ENCODE measurements at places on chromosomes 7 and 10.

DNA sequence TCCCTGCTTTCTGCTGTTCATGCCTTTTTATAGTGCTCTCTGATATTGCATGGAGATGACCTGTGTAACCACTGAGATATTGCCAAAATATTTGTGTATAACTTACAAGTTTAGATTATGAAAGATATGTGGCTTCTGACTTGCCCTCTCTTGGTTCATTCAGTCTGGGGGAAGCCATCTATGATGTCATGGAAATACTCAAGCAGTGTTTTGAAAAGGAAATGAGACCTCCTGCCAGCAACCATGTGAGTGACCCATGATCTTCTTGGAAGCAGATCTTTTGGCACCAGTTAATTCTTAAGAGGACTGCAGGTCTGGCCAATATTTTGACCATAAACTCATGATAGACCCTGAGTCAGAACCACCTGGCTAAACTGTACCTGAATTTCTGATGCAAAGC lies 183.0 kb downstream of the THSD7A start:
- no peak for DNase-seq

GRCh38 chr10:108791794-108792474 lies 1131.4 kb downstream of the XPNPEP1 start:
- DNase-seq: no peak

DNA sequence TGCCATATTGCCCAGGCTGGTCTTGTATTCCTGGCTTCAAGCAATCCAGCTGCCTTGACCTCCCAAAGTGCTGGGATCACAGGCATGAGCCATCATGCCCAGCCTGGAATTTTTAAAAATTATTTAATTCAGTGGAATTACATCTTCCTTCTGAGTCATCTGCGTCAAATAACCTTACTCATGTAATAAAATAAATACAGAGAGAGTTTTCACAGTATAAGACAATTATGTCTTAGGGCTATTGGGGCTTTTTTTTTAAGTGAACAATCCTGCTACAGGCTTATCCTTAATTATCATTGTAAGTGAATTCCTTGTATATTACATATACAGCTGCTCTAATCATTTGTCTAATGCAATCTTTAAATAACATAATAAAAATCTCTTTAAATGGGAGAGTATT lies 108.3 kb downstream of the MAPK8 start:
- no peak for DNase-seq

DNA sequence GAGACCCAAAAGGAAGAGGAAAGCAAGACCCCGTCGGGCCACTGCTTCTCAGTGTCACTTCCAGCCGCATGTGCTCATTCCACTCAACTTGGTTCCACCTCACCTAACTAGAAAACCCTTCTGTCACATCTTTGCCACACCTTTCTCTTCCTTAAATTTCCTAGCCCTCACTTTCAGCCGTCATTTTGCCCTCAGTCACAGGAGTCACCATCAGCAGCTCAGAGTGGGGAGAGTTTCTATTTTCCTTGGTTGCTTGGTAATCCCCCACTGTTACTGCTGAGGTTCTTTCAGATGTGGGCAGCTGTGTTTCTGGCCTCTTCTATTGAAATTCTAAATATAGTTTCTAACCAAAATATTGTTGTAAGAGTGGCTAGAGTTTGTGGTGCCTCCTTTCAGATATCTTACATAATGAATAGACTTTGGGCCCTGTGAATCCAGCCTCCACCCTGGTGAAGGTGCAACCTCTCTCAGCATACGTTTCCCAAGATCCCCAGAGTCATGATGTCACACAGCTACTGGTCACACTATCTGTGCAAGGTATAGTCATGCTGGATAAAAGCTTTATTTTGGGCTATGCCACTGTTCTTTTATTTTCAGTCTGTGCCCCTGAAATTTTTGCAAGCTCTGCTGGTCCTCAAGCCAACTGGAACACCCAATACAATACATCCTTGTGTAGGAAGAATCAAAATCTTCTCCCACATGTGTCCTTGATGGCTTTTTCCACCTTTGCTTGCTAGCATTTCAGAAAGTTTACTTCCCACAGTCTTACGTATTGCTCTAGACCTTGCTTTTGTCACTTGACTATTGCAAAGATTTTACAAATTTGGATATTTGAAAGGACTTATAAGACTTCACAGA lies 9.2 kb downstream of the AGBL3 start:
- no peak for DNase-seq

DNA sequence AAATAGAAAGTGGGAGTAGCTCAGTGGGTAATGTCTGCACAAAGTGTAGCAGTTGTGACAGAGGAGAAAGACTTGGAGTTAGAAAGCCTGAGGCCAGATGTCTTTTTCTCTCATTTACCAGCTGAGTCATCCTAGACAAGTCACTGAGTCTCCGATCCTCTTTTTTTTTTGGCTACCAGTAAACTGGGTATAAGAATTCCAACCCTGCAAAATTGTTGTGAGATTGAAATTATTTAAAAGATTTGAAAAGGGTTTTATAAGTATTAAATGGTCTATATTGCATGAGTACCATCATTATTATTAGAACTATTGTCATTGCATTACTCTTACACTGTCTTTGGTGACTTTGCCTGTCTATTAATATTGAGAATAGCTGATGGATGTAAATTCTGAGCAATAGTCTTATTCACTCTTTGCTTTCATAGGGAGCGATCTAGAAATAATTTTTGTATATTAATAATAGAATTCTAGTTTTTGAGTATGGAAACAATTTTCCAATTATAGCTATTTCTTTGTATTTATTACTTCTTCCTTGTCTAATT lies 74.0 kb downstream of the ARID5B start:
- DNase-seq: no peak

DNA sequence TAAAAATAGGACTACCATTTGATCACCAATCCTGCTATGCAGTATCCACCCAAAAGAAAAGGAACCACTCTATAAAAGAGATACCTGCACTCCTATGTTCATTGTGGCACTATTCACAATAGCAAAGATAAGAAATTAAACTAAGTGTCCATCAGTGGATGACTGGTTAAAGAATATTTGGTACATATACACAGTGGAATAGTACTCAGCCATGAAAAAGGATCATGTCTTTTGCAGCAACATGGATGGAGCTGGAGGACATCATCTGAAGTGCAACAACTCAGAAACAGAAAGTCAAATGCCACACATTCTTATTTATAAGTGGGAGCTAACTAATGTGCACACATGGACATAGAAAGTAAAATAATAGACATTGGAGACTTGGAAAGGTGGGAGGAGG lies 116.4 kb downstream of the PFKFB3 start:
- no peak for DNase-seq

GRCh38 chr7:25179325-25179724 lies 49.0 kb downstream of the NPVF start:
- DNase-seq: no peak

- no peak for DNase-seq
Observed at GRCh38 chr7:27714831-27715444, 25.0 kb upstream of the TAX1BP1 start.

DNA sequence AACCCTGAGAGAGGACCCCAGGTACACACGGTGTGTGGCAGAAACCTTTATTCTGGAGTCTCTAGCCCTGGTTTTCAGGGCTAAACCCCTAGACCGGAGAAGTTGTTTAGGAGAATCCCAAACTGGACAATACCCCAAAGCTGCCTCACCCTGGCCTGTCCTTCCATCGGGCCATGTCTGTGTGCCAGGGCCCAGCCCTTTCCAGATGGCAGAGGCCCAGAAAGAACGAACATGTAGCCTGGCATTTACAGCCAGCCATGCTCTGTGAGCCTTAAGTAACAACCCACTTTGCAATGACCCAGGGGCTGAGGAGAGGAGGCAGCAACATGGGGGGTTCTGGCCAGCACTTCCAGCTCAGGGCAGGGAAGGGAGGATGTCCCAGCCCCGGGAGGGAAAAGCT lies 142.1 kb downstream of the NEURL1 start:
- no peak for DNase-seq

GRCh38 chr7:120992965-120993494 lies 4.5 kb downstream of the CPED1 start:
- no peak for DNase-seq

- no peak for DNase-seq
Observed at GRCh38 chr10:125134916-125135770, 25.2 kb downstream of the CTBP2 start.

DNA sequence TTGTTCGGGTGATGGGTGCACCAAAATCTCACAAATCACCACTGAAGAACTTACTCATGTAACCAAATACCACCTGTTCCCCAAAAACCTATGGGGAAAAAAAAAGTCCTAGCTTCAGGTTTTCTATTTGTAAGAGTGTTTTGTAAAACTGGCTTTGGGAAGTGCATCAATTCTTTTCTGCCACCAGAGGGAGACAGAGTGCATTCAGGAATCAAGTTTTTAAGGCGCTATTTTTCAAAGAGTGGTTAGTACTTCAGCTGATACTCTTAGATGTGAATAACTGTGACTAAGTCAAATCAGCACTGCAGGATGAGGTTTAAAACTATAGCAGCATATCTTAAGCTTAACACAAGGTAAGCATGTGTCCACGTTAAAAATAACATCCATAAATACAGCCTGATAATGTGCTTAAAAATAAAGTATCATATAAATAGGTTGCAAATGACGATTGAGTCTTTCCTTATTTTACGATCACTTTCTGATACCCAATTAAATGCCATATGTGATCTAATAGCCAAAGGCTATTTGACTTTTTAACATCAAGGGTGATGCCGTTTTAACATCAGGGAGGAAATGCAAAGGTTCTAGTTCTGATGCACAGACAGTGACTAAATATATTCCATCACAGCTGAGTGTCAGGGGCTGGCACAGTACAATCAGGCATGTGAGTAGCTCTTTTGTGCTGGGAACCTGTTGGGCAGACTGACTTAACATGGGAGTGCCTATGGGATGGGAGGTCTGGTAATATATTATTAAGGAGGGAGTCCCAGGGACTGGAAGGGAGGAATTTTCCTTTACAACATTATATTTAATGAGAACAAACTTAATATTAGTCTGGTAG lies 10.6 kb upstream of the LYZL2 start:
- DNase-seq: no peak

- DNase-seq: no peak
Observed at GRCh38 chr10:130128062-130128781, 8.0 kb upstream of the GLRX3 start.

DNA sequence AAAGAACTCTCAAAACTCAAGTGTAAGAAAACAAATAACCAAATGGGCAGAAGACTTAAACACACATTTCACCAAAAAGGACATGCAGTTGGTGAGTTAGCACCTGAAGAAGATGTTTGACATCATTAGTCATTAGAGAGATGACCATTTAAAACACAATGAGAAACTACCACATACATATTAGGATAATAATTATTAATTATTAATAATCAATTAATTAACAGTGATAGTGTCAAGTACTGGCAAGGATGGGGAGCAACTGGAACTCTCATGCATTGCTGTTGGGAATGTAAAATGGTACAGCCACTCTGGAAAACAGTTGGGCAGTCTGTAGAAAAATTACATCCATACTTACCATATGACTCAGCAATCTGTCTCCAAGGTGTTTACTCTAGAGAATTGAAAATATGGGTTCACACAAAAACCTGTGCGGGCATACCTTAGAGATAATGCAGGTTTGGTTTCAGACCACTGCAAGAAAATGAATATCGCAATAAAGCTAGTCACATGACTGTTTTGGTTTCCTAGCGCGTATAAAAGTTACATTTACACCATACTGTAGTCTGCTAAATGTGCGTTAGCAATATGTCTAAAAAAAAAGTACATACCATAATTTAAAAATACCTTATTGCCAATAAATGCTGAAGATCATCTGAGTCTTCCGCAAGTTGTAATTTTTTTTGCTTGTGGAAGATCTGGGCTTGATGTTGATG lies 30.3 kb downstream of the ARID5B start:
- no peak for DNase-seq

- no peak for DNase-seq
Observed at GRCh38 chr10:117743509-117743908, 201.0 kb downstream of the EMX2 start.

DNA sequence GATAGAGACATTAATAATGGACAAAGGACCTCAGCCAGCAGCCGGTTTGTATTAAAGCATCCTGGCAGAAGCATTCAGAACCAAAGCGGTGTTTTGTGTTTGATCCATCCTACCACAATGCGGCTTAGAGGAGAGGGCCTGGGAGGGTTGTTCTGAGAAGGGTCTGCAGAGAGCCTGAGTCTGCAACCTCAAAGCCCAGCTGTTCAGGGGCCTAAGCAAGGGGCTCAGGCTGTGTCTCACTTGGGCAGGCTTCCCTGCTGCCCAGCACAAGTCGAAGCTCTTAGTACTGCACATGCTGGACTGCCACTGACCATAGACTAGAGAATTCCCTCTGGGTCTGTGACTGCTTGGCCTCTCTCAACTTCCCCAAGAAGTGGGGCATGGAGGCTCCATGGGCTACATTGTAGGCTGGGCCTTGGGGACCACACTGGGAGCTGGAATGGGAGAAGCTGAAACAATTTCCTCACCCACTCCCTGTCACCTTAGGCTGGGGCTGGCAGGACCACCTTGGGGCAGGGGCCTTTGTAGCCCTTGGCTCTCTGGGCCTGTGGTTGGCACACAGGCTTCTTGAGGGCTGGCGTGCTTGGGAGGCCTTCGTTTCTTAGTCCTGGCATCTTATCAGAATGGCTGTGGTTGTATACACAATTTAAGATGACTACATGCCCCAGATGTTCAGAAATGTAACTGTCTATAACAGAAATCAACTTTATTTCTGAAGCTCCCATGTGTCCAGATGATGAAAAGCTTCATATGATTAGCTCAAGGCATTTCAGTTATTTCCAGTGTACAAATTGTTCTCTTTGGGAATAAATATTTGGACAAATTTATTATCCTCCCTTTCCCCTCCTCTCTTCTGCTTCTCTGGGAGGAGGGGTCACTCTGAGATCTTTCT lies 44.5 kb downstream of the LRRC18 start:
- no peak for DNase-seq

GRCh38 chr10:13707156-13707881 lies 120.6 kb downstream of the PRPF18 start:
- no peak for DNase-seq

DNA sequence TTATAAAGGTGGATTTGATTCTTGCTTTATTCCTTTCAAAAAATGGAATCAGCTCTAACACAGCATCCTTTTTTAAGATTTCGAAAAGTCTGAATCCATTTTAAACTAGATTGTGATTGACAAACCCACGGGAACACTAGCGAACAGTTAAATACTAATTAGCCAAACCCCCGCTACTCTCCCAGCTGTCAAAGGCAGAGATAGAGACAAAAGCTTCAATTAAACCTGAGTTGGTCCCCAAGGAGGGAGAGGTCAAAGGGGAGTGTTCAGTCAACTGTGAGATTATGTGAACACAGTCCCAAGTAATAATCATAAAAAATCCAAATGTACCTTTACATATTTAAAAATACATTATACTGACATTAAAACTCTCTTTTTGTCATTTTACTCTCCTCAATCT lies 65.7 kb upstream of the TBX20 start:
- no peak for DNase-seq

GRCh38 chr7:3453398-3453797 lies 152.3 kb downstream of the SDK1 start:
- DNase-seq: no peak

- no peak for DNase-seq
Observed at GRCh38 chr7:20577441-20578071, 37.9 kb upstream of the ABCB5 start.

GRCh38 chr10:110714356-110714755 lies 70.2 kb downstream of the RBM20 start:
- DNase-seq: no peak

Measured in activated T-cell treated with anti-CD3 and anti-CD28 coated beads, Interleukin-2, amount 50 U/mL, for 4 hours (primary cell).